ENCODE measurements at places on chromosomes 11 and 22. TPM values are rescaled to one million over a fixed set of nuclear protein-coding genes. Genes with fewer than 3 reads are reported as not detected.

The PPP2R5B gene
- total RNA-seq: 12.3 TPM

The MOGAT2 gene
- total RNA-seq: not detected

DNA sequence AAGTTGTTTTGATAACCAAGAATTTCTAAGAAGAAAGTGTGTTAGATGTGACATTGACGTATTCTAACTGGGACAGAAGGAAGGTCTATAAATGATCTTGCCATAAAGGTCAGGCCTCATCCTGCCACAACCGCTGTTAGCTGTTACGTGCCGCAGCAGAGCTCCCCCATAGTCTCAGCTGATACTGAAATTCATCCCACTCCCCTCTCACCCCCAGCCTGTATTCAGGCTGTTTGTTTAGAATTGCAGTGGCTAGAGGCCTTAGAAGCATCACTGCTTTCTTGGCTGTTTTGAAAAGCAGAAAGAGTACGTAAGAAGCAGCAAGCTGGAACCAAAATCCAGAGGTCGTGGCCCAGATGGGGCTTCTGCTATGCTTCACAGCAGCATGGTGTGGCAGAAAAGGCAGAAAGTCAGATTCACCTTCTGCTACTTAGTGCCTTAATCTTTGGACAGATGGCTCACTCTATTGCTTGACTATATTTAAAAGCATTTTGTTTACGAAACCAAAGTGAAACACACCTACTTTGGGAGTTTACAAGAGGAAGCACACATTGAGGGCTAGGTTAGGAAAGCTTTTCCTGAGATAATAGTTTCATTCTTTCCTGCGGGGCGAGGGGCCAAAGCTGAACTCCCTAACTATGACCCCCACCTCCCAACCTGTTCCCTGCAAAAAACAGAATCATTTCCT, 950 bp upstream of the LAYN start:
- H3K27ac ChIP-seq: peak overlapping the region; percentile 16
- H3K36me3 ChIP-seq: peaks cover 6% of the 10 kb centered on the region
- peaks cover 19% of the 10 kb centered on the region for H3K4me1 ChIP-seq
- H3K27me3 ChIP-seq: peaks cover 48% of the 10 kb centered on the region

DNA sequence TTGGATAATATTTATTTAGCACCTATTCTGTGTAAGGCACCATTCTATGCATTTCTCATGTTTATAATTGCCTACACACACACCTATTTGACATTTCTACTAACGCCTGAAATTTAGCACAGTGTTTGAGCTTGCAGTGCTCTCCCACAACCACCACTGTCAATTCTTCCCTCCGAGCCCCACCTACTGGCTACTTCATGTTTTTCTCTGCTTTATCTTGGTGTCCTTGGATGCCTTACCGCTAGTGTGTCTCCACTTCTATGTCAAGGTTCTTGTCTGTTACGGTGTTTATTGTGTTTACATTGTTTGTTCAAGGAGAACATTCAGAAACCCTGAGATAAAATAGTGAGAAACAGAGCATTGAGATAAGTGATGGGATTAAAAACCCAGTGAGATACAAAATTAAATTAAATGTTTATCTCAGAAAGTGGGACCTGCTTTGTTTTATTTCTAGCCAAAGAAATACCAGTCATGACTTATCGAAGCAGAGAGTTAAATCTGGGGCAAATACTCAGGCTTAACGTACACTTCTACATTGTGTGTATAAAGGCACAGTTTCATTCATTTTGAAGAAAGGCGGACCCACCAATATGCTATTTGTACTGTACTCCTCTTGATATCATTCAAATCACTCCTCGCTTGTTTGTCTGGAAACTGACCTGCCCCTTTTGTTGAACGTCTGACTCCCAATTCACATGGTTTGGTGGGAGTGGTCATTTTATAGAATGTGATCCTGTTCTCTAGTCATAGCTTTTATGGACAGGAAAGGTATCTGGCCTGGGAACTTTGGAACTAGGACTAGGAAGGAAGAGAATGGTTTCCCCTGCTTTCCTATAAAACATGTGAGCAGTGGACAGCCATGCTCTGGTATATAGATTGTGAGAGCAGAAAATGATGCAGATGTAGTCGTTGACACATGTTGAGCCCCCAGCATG, 39.2 kb upstream of the SLC36A4 start:
- peaks cover 2% of the 10 kb centered on the region for H3K4me1 ChIP-seq
- peaks cover 22% of the 10 kb centered on the region for H3K27me3 ChIP-seq
- no peak overlapping the region for H3K4me3 ChIP-seq
- no peaks in the 10 kb centered on the region for H3K36me3 ChIP-seq

The BIK gene
- total RNA-seq: 9.9 TPM

- H3K27ac ChIP-seq: peak overlapping the region; percentile 91
- H3K4me3 ChIP-seq: no peak overlapping the region
- H3K36me3 ChIP-seq: no peaks in the 10 kb centered on the region
- DNase-seq: no peak
These were observed 17.5 kb upstream of the ACCSL start for GRCh38 chr11:44029977-44030911.

The IGSF9B gene
- total RNA-seq: 5.8 TPM

DNA sequence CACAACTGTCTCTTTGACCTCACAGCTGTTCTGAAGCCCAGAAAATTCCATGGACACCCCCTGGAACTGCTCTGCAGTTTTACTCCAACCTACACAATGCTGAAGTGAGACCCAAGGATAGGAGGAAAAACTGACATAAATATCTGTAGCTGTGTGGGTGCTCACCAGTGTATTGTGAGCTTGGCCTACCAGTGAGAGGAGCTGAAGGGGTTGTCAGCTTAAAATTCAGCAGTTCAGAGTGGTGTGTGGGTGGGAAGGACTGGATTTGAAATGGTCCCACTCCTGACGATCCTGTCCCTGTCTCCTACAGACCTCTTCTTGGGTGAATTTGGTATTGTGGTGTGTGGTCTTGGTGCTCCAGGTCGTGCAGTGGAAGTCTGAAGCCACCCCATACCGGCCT, 2.2 kb downstream of the TMEM223 start:
- H3K27ac ChIP-seq: peak overlapping the region; percentile 95
- H3K4me3 ChIP-seq: peak overlapping the region; percentile 90
- DNase-seq: no peak
- H3K36me3 ChIP-seq: peaks cover 11% of the 10 kb centered on the region
